Stimulated activated CD4-positive, alpha-beta T cell treated with anti-CD3 and anti-CD28 coated beads, Interleukin-1b, Interleukin-23, amount 100 ng/mL, for 1 hour (primary cell): ENCODE measurements at places on chromosomes 5 and 9.

DNA sequence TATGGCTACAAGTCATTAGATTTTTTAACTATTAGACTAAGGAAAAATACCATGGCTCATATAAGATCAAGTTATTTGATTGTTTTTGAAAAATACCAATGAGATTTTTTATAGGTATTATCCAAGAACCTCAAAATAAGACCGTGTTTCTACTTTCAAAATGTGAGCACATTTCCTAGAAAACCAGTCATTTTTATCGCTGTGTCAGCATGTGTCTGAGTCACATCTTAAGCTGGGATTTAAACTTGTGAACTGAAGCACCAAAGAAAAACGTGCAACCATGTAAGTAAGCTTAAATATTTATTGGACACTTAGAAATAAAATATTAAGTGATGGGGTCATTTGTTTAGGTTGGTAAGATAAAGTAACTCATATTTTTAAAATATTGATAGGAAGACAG lies 1676.0 kb upstream of the NUDT12 start:
- no peak for DNase-seq

DNA sequence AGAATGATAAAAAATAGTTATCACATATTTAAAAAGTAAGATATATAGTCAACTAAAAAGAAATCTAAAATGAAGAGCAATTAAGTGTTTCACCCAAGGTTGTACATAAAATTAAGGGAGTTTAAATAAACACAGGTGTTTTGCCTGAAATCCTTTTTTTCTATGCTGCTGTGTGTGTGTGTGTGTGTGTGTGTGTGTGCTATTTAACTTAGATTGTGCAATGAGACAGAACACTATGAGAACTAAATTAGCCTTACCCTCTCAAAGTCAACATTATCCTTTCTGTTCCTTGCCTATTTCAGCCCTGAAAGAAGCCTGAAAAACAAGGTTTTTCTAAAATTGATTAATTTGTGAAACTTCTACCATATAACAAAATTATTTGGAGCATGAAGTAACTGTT lies 516.2 kb downstream of the ELAVL2 start:
- DNase-seq, result no peak

DNA sequence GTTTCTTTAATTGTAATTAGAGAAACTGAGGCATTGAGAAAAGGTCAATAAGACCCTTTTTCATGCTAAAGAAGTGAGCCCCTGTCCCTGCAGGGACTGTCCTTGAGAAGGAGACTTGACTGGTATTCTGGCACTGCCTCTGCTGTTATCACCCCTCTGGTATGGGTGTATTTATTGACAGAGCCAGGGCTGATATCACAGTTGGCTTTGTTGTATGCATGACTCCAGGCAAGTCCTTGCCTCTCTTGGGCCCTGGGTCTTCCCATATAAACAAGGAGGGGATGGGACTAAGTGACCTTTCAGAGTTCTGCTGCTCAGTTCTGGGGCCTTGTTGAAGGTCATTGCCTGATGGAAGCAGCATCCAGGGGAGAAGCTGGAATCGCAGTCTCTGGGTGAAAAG lies 71.8 kb upstream of the PPARGC1B start:
- no peak for DNase-seq

GRCh38 chr5:79955941-79956670 lies 35.0 kb downstream of the MTX3 start:
- DNase-seq, result no peak

DNA sequence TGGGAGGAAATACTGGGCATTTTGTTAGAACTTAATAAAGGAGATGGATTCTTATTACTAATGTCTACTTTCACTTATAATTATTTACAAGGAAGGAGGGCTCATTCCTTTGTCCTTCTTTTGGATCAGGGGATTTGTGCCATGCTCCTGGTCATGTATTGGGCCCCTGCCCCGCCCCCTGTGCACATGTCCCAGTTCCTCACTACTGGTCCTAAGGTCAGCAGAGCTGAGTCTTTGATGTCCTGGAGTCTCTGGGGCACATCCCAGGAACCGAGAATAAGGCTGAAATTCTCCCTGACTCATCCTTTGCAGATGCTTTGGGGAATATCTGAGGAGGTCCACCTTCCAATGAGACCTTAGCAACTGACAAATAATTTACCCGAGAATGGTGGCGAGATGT lies 19.6 kb upstream of the TIFAB start:
- DNase-seq, result no peak

DNA sequence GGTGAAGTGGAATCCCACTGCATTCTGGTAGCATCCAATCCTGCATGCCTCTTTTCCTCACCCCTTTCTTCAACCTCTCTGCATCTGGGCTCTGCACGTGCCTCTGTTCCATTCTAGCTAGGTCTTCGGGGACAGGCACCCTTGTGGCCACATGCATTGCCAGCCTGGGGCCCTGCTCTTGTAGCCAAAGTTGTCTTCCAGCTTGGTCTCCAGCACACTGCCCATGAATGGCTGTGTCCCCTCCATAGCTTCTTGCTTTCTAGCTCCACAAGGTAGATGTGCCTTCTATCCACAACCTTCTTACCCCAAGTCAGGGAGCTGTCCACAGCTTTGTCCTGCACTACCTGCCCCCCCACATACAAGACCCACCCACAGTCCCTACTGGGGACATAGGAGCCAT lies 32.6 kb downstream of the ALG2 start:
- DNase-seq, result no peak

GRCh38 chr5:178249191-178249989 lies 16.8 kb upstream of the PHYKPL start:
- DNase-seq, result no peak

DNA sequence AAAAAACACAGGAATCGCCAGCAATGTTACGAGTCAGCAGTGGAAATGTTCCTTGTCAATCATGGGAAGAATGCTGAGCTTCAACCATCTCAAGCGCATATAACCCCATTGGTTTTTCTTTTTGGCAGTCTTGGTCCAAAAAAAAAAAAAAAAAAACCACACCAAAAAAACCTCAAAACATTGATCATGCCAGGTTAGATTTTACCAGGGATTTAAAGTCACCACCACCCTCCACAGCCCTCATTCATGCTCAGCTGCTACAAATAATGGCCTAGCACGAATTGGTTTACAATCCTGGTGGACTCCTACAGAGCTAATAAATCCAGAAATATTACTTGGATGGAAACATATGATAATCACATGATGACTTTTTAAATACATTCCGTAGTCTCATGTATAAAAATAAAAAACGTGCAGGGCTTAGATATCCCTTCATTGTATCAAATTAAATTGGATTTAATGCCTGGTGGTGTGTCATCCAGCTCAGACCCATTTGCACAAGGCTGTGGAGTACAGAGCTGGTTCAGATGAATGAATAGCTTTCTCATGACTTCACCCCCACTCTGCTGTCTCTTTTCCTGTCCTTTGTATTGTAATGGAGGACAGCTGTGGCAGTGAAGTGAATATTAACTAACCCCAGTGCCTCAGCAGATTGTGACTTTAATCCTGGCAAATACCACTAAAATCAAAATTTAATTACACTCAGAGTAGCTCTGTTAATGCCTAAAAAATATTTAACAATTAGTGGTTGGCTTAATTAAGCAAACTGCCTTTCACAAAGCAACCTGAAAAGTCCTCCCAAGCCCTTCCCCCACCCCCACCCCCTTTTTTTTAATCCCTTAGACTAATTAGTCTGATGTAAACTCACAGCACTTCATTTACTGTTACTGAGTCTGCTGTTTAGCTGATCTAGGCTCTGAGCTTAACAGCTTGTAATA lies 626.5 kb upstream of the ZNF608 start:
- DNase-seq, result no peak

GRCh38 chr9:15295761-15296405 lies 11.1 kb downstream of the TTC39B start:
- no peak for DNase-seq

- no peak for DNase-seq
Measured at GRCh38 chr5:173242079-173242478, 7.1 kb upstream of the NKX2-5 start.

GRCh38 chr9:31355965-31356364 lies 1028.5 kb upstream of the ACO1 start:
- DNase-seq, result no peak

- DNase-seq, result no peak
Measured at GRCh38 chr5:133995883-133996563, 8.8 kb downstream of the VDAC1 start.

GRCh38 chr9:89608641-89609335 lies 4.0 kb downstream of the GADD45G start:
- DNase-seq, result no peak

DNA sequence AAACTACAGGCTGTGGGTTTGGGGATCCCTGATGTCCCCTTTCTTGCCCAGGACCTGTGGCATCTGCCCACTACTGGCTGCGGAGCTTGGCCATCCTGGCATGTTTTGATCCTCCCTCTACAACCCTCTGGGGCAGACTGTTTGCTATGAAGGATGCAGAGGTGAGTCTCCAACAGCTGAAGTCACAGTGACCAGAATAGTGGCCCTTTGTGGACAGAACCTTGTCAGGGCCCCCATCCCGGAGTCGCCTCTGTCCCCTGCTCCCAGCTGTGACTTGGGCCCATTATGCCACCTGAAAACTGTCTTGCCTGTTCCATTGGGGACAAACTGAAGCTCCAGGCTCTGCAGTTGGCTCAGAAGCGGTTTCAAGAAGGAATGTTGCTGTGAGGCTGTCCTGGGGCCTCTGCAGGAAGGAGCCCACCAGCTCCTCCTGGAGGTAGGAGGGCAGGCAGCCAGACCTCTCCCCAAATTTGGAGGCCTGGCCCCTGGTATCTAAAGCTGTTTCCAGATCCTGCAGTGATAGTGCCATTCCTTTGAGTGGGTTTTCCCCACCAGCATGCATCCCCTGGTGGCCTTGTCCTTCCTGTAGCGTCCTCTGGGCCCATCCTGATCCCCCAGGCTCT lies 93.3 kb downstream of the BARX1 start:
- DNase-seq, result no peak

GRCh38 chr5:116935561-116936162 lies 361.0 kb upstream of the SEMA6A start:
- no peak for DNase-seq

DNA sequence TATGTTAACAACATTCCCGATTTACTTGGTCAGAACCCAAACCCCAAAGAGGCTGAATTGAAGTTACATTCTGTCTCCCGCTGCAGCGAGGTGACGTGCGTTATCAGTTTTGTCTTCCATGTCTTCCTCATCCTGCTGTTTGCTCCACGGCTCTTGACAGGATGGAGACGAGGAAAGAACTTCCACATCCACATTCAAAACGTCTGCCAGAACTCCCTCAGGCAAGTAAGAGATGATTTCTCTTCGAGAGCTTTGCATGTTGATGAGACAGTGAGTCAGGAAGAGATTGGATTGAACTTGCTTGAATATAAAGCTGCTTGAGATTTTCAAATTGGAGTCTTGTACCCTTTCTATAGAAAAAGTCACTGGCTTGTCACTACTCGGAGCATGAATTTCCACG lies 242.6 kb downstream of the AUH start:
- no peak for DNase-seq

DNA sequence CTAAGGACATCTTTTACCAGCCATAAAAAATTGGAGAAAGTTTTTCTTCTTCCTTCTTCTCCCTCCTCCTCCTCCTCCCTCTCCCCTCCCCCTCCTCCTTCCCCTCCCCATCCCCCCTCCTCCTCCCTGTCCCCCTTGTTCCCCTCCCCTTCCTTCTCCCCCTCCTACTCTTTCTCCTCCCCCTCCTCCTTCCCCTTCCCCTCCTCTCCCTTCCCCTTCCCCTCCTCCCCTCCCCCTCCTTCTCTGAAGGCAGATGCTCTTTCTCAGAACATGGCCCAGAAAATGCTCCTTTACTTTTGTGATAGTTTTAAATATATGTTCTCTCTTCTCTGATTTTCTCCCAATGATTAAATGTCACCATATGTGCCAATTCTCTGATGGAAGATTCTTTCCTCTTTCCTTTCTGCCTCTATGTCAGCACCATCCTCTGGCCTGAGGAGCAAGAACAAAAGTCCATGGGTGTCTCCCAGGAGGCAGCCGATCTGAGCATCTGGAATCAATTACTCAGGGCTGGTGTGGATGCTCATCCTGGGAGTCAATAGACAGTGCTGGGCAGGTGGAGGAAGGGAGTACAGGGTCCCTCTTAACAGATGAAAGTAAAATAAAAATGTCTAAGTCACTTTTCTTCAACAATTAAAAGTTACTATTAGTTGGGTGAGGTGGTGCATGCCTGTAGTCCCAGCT lies 63.0 kb upstream of the GNA14 start:
- no peak for DNase-seq

- DNase-seq, result peak; percentile 74
Measured at GRCh38 chr5:65624025-65624570, at the start of gene TRIM23. Gene TRIM23 (minus strand): TSS chr5:65624333. CDS start chr5:65624274, 59 bp downstream.

- DNase-seq, result no peak
Measured at GRCh38 chr5:60527072-60527471, 172.9 kb downstream of the DEPDC1B start.

- no peak for DNase-seq
Measured at GRCh38 chr9:95409650-95410426, 92.3 kb upstream of the FANCC start.

DNA sequence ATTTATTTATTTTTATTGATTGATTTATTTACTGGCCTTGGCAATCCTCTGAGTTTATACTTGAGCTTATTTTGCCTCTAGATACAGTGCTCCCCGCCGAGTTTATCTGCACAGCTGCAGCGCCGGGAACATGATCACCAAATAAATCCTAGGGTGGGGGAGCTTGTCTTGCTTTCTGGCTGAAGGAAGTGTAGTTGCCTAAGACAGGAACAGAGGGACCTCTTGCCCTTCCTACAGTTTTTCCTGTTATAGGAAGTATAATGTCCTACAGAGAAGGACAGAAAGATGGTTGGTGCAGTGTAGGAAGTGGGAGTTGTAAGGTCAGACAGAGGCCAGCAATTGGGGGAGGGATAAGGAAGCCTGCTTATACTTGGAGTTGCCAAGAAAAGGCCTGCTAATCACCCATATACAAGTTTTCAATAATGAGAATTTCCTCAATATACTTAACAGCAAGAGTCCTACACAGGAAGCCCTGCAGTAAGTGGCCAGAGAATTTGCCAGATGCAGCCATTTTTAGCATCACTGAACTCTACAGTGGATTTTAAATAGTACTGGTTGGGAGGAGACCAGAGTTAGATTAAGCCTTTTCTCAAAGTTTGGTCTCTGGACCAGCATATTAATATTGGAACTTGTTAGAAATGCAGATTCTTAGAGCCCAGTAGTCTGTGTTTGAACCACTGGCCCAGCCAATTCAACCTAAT lies 7.7 kb downstream of the AOPEP start:
- DNase-seq, result no peak

DNA sequence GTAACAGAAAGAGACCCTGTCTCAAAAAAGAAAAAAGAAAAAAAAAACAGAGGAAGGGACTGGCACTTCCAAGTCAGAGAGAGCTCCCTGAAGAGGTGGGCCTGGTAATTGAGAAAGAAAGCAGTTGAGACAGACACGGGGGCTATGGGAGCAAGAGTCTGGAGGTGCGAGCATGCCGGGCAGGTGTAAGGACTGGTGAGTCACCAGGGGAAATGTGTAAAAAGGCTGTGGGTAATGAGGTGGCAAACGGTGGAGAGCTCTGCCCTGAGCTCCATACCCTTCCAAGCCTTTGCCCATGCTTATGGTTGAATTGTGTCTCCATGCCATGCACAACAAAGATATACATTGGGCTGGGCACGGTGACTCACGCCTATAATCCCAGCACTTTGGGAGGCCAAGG lies 18.0 kb upstream of the JADE2 start:
- no peak for DNase-seq

- DNase-seq, result no peak
Measured at GRCh38 chr9:99366183-99366582, 144.1 kb downstream of the SEC61B start.

- no peak for DNase-seq
Measured at GRCh38 chr5:37792975-37793631, 46.7 kb downstream of the GDNF start.
